ENCODE measurements at places on chromosomes 13 and 19. TPM values are rescaled to one million over a fixed set of nuclear protein-coding genes. Genes with fewer than 3 reads are reported as not detected.

- no peak for DNase-seq
Measured at GRCh38 chr13:23752111-23753001, 136.8 kb downstream of the MIPEP start.

The SERTAD3 gene
- total RNA-seq: 35.2 TPM

The SOHLH2 gene
- 125 TPM for total RNA-seq

The ATP8B3 gene
- total RNA-seq: 0.48 TPM

The GATAD2A gene
- 65.8 TPM for total RNA-seq

The PRDX2 gene
- total RNA-seq: 130 TPM

DNA sequence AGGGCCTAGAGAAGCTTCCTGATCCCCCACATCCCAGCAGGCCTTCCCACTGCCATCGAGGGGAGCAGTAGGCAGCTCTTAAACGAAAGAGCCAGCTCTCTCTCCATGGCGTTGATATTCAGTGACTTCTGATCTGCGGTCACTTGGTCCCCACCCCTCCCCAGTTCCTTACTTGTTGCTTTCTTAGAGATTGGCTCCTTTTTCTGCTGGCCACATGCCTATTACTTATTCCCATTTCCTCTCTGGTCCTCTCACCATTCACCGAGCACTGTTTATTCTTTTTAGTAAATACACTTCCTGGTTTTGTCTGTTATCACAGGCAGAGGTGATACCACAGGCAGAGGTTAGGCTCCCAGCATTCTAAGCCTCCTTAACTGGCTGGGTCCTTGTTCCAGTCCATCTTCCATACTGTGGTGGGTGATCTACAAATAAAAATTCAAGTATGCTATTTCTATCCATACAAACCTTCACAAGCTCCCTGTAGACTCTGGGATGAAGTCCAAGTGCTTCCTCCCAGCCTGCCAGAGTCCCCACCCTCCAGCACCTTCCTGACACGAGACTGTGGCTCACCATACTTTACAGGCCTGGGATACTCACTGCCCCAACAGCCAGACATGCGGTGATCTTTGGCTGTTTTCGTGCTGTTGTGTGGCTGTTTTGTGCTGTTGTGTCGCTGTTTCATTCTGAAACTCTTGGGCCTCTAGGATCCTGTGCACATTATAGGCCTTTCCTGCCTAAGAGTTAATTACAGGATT is 315.9 kb downstream of the ATP8A2 start:
- DNase-seq: peak; percentile 89

All from myocyte (in vitro differentiated cells).